Naive thymus-derived CD4-positive, alpha-beta T cell (primary cell): ENCODE measurements at places on chromosomes 1 and 21. TPM values are rescaled to one million over a fixed set of nuclear protein-coding genes. Genes with fewer than 3 reads are reported as not detected.

The ERRFI1 gene
- total RNA-seq = 0.98 TPM

GRCh38 chr1:103529746-103530145, 4.2 kb downstream of the RNPC3 start:
- peaks cover 7% of the 10 kb centered on the region for H3K36me3 ChIP-seq
- peaks cover 25% of the 10 kb centered on the region for H3K4me1 ChIP-seq
- H3K27me3 ChIP-seq = no peaks in the 10 kb centered on the region
- H3K4me3 ChIP-seq = no peak overlapping the region
- no peak for DNase-seq

GRCh38 chr1:94883691-94884090, 43.2 kb downstream of the CNN3 start:
- DNase-seq = peak; percentile 28
- no peaks in the 10 kb centered on the region for H3K36me3 ChIP-seq
- H3K4me1 ChIP-seq = no peaks in the 10 kb centered on the region
- peak overlapping the region; percentile 10 for H3K27ac ChIP-seq
- no peak overlapping the region for H3K4me3 ChIP-seq
- no peaks in the 10 kb centered on the region for H3K27me3 ChIP-seq

The HFM1 gene
- not detected for total RNA-seq

DNA sequence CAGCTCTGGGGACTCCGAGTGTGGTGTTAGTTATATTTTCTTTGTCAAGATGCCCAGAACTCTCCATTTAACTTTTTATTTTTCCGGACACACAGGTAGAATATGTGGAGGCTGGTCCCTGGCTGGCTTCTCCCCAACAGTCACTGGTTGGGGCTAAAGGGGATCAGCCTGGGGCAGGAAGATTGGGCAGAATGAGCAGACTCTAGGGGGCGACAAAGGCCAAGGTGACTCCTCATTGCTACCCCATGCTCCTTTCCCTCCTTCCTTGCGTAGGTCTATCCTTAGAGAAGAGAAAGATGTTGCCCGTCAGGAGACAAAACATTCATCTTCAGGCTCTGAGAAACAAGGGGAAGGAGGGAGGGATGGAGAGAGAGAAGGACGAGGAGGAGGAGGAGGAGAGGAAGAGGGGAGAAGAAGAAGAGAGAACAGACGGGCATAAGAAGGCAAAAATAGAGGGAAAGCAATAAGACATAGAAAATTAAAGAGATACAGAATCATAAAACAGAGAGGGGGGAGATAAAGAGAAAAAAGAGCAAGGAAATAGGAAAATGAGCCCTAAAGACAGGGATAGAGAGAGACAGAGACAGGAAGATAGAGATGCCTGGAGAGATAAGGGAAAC, 89.9 kb downstream of the FOXD2 start:
- no peak for DNase-seq
- no peaks in the 10 kb centered on the region for H3K36me3 ChIP-seq
- no peaks in the 10 kb centered on the region for H3K27me3 ChIP-seq

GRCh38 chr1:178726545-178726944, 1.5 kb downstream of the RALGPS2 start:
- H3K36me3 ChIP-seq = no peaks in the 10 kb centered on the region
- no peaks in the 10 kb centered on the region for H3K27me3 ChIP-seq
- no peak overlapping the region for H3K4me3 ChIP-seq
- H3K4me1 ChIP-seq = no peaks in the 10 kb centered on the region

The EPHX1 gene
- total RNA-seq = 2.0 TPM
